ENCODE measurements at places on chromosomes 13 and 19. TPM values are rescaled to one million over a fixed set of nuclear protein-coding genes. Genes with fewer than 3 reads are reported as not detected.

ZNF575 gene
- not detected for total RNA-seq

CFAP97D2 gene
- not detected for total RNA-seq

LAIR1 gene
- total RNA-seq: 1.0 TPM

ERVV-1 gene
- not detected for total RNA-seq

ELANE gene
- total RNA-seq: 0.67 TPM

LMTK3 gene
- total RNA-seq: 2.3 TPM

SULT2A1 gene
- not detected for total RNA-seq

SIAH3 gene
- total RNA-seq: 0.34 TPM

KLK5 gene
- total RNA-seq: 11.3 TPM

MPND gene
- 6.6 TPM for total RNA-seq

SH2D3A gene
- total RNA-seq: 45.8 TPM

IFNL1 gene
- total RNA-seq: not detected

CD209 gene
- total RNA-seq: 0.07 TPM

BST2 gene
- total RNA-seq: 38.2 TPM

SYCN gene
- total RNA-seq: not detected

BCL2L12 gene
- 13.9 TPM for total RNA-seq

SLC25A23 gene
- total RNA-seq: 68.6 TPM

GDF15 gene
- 822 TPM for total RNA-seq

ZNF460 gene
- 134 TPM for total RNA-seq

ATP1A3 gene
- 1.4 TPM for total RNA-seq

CEACAM8 gene
- not detected for total RNA-seq

KIR2DL4 gene
- total RNA-seq: not detected

EEF1AKMT1 gene
- total RNA-seq: 11.4 TPM

CPB2 gene
- total RNA-seq: not detected

CYP2A7 gene
- total RNA-seq: not detected

BRME1 gene
- total RNA-seq: 2.5 TPM

GEMIN7 gene
- 63.6 TPM for total RNA-seq

SOX21 gene
- total RNA-seq: not detected

BCAM gene
- 29.6 TPM for total RNA-seq

ATP4B gene
- not detected for total RNA-seq

HNRNPA1L2 gene
- total RNA-seq: 4.0 TPM

APOC4 gene
- not detected for total RNA-seq

PSG3 gene
- not detected for total RNA-seq

FGF9 gene
- 0.33 TPM for total RNA-seq

ATXN8OS gene
- total RNA-seq: not detected

C13orf42 gene
- not detected for total RNA-seq

NCCRP1 gene
- total RNA-seq: 6.8 TPM

All from kidney epithelial cell (primary cell).